GM20000 (cell line): ENCODE measurements at places on chromosomes 13 and 19.

DNA sequence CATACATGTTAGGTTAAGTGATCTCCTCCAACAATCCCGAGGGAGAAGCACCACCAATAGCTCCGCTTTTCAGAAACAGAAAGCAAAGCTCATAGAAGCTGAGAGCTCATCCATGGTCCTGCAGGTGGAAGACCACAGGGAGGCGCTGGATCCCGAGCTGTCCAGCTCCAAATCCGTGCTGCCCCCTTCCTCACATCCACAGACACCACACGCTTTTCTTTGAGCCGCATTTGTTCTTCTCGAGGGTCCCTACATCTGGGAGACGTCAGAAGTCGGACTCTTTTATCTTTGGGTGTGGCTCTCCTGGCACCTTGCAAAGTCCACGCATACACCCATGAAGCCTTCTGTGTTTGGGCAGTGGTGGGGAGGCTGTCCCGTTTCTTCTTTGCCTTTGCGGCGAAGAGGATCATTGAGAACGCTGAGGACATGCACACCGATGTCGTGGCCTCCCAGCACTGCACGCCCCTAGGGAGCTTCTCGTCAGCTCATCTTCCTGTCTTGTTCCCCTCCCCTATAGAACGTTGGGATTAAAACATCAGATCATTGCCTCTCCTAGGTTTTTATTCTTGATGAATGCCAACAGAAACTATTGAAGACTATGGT lies 184.8 kb downstream of the TEX29 start:
- DNase-seq: no peak

DNA sequence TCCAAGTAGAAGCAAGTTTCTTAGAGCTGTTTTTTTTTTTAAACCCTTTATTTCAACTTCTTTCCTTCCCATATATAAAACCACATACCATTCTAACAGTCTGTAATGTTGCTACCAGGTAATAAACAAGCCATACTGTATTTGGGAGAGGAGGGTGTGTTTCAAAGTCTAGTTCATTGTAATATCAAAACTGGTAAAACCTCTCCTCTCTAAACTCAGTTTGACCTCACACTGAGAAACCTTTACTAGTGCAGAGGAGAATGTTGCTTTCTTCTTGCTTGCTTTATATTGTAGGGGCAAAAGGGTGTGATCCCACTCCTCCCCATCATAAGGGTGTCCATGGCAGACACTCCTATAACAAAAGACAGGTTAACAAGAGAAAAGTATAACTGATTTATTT lies 155.1 kb downstream of the GGACT start:
- no peak for DNase-seq

GRCh38 chr19:41957838-41958366 lies 1.2 kb downstream of the RABAC1 start:
- DNase-seq: peak; percentile 89

DNA sequence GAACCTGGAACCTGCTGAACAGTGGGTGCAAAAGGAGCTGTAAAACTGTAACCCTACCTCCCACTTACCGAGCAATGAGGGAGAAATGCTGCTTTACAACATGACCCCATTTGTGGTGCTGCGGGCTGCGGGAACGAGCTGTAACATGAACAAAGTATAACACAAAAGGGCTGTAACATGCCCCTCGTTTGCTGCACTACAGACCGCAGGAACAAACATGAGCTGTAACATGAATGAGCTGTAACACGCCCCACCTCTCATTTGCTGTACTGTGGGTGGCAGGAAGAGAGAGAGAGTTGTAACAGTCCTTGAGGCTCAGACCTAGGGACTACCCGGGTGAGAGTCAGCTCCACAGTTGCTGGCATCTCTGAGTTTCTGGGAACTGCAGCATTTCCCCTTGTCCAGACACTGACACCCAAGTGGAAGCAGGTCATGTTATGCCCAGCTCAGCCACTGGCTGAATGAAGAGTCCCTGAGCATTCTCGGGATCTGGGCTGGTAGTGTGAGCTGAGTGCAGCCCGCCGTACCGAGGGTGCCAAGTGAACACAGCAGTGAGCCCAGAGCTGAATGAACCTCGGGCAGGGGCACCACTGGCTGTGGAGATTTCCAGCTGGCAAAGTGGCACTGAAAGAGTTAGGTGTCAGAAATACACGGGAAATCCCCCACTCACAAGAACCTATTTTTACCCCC lies 1385.3 kb upstream of the SPRY2 start:
- DNase-seq: no peak

- no peak for DNase-seq
These were observed 240.8 kb downstream of the TEX29 start for GRCh38 chr13:111561091-111561781.

DNA sequence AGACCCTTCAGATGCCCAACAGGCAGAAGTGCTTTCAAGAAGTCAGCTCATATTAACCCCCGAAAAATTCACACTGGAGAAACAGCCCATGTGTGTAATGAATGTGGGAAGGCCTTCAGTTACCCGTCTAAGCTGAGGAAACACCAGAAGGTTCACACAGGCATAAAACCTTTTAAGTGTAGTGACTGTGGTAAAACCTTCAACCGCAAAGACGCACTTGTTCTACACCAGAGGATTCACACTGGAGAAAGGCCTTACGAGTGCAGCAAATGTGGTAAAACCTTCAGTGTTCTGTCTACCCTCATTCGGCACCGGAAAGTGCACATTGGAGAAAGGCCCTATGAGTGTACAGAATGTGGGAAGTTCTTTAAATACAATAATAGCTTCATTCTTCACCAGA lies 8.6 kb downstream of the ZNF584 start:
- DNase-seq: no peak

DNA sequence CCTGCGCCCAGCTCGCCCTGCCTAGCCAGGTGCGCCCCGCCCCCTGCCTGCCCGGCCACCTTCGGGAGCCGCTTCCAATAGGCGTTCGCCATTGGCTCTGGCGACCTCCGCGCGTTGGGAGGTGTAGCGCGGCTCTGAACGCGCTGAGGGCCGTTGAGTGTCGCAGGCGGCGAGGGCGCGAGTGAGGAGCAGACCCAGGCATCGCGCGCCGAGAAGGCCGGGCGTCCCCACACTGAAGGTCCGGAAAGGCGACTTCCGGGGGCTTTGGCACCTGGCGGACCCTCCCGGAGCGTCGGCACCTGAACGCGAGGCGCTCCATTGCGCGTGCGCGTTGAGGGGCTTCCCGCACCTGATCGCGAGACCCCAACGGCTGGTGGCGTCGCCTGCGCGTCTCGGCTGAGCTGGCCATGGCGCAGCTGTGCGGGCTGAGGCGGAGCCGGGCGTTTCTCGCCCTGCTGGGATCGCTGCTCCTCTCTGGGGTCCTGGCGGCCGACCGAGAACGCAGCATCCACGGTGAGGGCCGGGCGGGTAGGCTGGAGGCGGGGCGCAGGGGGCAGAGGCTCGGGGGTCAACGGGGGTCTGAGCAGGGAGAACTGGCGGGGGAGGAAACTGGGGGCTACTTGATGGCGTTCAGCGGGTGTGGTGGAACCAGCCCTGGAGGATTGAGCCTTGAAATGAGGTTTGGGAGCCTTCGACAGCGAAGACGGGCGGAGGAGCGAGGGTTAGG lies at the start of gene SPINT2:
SPINT2 (plus strand) TSS at position 88 of the 727 bp plus-strand sequence; CDS start at position 408, 320 bp downstream.
- peak; percentile 64 for DNase-seq

GRCh38 chr13:70955887-70956286 lies 847.6 kb upstream of the KLHL1 start:
- no peak for DNase-seq

DNA sequence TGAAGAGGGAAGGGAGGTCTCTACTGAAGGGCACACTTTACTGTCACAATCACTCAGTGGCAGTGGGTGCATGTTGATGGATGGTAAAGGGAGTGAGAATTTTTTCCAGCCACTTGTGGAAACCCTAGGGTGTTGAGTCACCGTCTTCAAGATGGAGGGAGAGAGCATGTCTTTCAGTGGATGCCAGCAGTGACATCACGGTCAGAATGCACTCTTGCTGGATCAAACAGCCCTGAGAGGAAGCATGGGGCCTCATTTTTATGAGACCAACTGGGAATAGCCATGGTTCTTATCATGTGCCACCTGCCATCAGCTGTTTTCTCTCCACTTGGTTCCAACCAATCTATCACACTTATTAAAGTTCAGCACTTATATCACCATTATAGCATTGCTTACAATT lies 182.5 kb downstream of the KCNRG start:
- DNase-seq: no peak

GRCh38 chr19:10238172-10238783 lies 7.1 kb upstream of the S1PR2 start:
- no peak for DNase-seq

- no peak for DNase-seq
These were observed 103.2 kb downstream of the SOX1 start for GRCh38 chr13:112169941-112170822.

DNA sequence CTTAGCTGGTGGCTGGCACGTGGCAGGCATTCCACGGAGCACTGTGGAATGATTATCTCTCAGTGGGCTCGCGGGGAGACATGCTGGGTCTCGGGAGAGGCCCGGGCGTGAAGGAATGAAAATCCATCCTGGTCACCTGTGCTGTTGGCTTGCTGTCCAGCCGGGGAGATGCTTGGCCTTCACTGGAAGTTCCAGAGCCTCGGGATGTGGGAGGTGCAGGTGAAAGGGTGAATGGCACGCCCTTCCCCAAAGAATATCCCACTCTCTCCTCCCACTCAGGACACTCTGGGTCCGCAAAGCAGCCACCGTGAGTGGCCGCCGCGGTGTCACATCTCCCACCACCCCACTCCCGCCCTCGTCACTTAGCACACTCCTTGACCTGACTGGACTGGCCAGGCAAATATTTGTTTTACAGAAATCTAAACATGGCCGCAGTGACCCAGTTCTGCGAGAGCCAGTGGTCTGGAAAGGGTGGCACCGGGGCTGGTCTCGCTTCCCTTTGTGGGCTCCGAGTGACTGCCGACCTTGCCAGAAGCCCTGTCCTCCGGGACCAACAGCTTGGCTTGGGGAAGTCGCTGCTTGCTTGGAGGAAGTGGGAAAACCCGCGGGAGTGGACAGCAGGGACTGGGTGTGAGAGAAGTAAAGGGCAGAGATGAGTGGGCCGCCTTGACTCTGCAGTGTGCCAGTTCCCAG lies 8.0 kb downstream of the DPP9 start:
- DNase-seq: no peak

- no peak for DNase-seq
These were observed 1357.8 kb upstream of the ATXN8OS start for GRCh38 chr13:68749796-68750195.

DNA sequence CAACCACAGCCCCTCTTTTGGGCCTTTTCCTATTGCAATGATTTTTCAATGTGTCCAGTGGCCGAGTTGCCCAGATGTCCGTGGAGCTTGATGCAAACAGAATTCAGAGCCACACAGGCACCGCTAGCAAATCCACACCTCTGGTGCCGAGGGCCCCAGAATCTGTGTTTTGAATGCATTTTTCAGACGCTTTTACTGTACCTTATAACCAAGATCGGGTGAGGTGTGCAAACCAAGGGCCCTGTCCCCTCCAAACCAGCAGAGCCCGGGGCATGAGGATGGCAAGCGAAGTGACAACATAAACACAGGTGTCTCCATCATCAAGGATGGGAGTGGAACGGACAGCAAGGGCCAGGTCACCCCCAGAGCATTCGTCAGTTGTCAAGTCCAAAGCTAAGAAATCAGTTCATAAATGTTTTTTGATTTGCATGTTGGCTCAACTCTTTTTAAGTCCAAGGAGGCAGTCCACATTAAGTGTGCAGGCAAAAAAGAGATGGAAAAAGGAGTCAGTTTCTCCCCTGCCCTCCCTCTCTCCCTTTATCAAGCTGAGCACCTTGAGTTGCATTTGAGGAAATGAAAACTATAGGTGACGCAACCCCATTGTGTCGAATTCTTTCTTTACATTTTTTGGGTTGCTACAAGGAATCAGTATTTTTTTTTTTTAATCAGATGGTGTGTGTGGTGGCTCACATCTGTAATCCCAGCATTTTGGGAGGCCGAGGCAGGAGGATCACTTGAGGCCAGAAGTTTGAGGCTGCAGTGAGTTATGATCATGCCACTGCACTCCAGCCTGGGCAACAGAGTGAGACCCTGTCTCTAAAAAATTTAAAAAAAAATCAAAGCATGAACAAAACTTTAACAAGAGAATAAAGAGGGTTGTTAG lies 2.9 kb downstream of the CCDC8 start:
- no peak for DNase-seq

- no peak for DNase-seq
These were observed 158.4 kb upstream of the FNDC3A start for GRCh38 chr13:48817166-48817802.

GRCh38 chr19:29505097-29505824 lies 20.5 kb upstream of the VSTM2B start:
- DNase-seq: no peak

DNA sequence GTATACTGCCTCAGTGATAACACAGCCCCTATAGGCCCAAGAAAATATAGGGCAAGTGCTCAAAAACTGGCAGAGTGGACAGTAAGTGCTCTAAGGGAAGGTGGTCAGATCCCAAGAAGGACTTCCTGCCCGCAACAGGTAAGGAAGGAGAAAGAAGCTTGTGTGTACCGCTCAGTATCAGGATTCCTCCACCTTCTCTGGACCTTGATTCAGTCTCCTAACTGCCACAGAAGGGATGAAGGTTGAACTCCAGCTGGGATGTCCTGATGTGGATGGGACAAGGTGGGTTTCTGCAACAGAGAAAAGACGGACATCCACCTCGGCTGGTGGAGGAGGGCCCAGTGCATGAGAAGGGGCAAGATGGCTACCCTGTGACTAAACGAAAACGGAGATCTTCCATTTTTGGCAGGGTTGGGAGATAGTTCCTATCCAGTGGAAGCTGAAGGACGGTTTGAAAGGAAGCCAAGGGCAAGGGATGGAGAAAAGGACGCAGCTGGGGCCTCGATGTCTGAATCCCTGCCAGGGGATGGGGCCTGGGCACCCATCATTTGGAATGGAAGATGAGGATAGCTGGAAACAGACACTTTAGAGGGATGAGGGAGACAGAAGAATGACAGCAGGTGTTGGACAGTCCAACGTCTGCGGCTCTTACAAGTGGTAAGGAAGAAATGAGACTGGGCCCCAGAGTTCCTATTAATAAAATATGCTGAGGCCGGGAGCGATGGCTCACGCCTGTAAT lies 1.3 kb upstream of the ATF5 start:
- DNase-seq: no peak

- no peak for DNase-seq
These were observed 137.0 kb downstream of the FLT1 start for GRCh38 chr13:28357911-28358433.

GRCh38 chr13:77519808-77520207 lies 15.7 kb upstream of the SCEL start:
- no peak for DNase-seq

DNA sequence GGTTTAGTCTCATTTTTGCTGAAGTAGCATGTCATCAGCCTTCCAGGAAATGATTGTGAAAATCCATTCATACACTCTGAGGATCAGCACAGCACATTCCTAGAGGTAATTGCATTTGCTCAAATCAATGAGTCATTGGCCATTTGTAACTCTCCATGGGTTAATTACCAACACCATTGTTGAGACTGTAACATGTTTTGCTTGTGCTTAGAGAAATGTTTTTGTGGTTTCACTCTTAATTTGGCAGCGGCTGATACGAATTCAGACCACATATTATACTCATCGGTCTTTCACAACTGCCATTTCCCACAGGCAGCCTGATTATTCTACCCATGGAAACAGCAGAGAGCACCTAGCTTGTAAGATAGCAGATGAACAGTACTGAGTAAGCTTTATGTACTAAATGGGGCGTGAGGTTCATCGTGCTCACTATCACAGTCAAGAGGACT lies 110.3 kb downstream of the NHLRC3 start:
- DNase-seq: no peak
